ENCODE measurements at places on chromosomes 4 and X.

GRCh38 chrX:107420571-107420970, 28.9 kb upstream of the FRMPD3 start:
- no peak for DNase-seq

DNA sequence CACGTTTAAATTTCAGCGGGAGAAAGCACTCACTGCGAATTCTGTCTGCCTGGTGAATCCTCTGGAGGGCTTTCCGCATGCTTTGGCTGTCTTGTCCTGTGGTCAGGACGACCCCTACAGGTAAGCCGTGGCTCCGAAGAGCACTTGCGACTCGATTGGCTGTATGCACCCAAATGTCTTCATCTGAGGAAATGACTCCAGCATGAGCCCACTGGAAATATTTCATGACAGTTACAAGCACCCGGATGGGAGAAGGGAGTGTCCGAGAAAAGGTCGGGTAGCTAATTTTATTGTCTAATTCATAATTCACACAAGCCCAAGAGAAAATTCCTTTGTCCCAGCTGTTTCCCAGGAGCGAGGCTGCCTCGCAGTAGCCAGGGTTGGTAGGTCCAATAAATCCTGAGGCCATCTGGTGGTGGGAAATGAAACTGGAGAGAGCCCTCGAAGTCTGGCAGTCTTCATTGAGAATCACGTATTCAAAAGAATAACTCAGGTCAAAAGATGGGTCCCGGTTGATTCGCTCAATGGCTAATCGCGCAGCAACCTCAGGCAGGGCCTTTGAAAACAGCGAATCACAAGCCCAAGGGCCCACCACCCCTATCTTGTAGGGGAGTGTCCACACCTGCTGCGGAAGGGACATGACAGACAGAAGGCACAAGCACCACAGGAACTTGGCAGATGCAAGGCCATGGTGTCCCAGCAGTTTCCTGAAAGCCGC, 6.6 kb downstream of the GUCY2F start:
- DNase-seq: peak; percentile 48

DNA sequence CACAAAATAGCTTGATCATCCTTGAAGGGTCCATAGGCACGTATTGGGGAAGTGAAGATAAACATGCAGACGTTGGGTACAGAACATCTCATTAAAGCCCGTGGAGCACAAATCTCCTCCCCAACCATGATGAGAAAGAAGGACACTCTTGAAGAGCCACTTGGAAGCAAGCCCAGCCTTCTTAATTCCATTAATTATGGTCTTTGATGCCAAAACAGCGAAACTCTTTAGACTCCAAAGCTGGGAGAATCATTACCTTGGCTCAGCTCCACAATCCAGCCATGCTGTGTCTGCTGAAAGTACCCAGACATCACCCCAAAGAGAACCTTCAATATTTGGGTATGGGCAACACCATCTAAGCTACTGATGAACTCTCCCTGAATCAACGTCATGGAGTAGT, 169.0 kb upstream of the MBNL3 start:
- DNase-seq: no peak

DNA sequence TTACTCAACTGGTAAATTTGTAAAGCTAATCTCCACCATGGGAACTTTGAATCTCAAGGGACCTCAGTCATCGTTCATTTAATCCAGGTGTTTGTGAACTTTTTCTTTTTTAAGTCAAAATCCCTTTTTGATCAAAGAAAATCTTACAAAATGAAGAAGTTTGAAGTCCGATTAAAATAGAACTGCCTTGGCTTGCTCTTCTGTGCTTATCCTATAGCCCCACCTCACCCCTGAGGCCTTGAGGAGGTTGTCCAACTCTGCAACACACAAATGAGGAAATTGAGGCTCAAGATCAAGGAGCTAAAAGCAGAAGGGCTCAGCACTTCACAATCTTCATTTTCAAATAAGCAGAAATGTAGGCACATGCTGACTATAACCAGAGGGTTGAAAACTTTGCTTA, 240.3 kb upstream of the SFRP2 start:
- peak; percentile 2 for DNase-seq

DNA sequence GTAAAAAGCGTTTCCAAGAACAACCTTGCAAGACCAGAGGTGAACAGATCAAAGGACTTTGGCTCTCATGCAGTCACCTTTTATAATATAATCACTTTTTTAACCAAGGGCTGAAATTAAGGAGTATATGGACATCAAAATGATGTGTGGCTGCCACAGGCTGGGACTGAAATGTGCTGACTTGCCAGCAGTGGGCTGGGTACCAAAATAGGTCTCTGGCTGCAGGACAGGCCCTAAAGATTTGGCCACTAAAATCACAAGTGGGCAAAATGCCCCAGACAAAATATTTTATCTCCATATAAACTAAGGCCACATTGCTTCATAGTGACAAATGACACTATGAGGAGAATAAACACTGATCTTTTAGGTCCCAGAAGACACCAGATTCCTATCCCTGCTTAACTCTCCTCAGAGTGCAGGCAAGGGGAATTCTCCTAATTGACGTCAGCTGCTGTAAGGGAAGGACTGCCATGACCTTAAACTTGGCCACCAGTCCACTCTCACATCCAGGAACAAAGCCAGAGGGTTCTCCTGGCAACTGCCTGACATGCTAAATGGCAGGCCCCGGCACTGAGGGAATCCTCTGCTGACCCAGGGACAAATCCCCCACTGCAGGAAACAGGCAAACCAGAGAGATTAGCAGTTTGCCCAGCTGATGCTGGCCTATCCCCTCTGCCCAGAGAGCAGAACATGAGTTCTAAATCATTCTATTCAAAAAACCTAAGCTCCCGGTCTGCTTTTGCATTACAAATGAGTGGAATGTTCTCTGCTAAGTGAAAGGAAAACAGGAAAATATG, 155.8 kb downstream of the PPP3CA start:
- peak; percentile 1 for DNase-seq

DNA sequence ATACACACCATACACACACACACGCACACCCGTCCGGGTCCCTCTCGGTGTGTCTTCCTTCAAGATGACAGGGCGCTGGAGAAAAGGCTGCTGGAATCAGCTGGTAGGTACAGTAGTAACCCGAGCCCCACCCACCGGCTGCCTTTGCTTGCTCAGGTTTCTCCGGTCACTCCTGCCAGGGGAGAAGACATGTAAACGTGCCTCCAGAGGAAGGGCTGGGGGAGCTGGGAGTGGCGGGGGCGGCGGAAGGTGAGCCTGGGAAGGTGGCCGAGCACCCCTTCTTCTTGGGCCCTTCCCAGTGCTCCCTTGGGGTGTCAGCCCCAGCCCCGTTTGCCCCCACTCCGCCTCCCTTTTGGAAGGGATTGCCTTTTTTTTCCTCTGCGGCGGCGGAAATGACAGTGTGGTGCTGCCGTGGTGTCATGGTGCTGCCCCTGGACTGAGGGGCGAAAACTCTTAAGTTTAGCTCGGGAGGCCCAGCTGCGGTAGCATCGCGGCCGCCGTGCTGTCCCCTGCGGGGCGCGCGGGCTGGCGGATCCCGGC, at the start of gene MID2:
MID2 (plus strand) TSS at position 169 of the 540 bp plus-strand sequence. CDS start 561 bp downstream, outside the sequence.
- DNase-seq: peak; percentile 7

DNA sequence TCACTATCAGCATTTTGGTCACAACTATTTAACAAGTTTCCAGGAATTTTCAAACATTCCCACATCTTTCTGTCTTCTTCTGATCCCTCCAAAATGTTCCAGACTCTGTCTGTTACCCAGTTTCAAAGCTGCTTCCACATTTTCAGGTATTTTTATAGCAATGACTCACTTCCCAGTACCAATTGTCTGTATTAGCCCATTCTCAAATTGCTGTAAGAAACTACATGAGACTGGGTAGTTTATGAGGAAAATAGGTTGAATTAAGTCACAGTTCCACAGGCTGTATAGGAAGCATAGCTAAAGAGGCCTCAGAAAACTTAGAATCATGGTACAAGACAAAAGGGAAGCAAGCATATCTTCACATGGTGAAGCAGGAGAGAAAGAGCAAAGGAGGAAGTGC, 475.0 kb upstream of the PCDH7 start:
- no peak for DNase-seq

GRCh38 chr4:128249787-128250668, 37.6 kb downstream of the PGRMC2 start:
- DNase-seq: no peak

GRCh38 chr4:87056881-87057280, 122.1 kb downstream of the AFF1 start:
- no peak for DNase-seq

DNA sequence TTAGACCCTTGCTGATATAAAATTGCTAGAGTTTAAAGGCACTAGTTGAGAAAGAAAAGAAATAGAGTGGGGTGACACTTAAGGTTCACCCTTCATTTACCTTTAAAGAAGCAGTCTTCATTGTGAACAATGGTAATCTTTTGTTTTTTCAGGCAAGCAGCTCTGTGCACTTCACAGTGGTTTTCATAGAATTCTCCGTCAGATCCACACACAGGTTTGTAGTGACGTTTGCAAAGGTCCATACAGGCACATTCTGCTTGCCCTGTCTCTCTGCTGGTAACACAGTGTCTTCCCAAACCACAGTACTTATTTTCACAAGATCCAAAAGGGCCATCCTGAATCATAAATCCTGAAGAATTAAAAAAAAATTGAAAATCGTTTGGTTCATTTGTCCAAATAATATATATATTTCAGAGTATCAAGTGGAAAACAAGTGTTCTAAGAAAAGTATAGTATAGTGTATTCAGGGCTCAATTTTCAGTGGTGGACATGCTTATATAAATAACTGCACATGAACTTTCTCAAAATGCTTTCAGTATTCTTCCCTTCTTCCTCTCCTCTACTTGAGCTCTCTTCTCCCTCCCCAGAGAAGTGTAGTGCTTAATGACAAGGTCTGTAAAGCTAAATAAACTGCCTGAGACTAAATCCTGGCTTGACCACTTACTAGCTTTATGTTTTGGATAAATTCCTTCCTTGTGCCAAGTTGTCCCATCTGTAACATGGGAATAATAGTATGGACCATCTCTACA, 243.3 kb downstream of the FSTL5 start:
- no peak for DNase-seq

DNA sequence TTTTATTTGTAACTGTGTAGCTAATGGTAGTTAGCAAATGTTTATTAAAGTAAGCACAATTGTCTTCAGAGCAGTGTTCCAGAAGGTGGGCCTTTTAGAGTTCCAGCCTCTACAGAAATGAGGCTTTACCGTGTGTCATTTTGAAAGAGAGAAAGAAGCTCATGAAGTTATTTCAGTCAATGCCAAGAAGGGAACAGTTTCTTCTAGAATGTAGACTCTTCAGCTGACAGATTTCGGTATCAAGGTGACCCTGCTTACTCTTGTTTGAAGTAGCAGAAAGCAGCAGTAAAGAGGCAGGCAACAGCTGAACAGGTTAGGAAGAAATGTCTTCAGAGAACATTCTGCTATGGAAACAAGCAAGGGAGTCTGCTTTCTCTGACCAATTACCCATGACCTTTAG, 93.6 kb downstream of the TASL start:
- no peak for DNase-seq

DNA sequence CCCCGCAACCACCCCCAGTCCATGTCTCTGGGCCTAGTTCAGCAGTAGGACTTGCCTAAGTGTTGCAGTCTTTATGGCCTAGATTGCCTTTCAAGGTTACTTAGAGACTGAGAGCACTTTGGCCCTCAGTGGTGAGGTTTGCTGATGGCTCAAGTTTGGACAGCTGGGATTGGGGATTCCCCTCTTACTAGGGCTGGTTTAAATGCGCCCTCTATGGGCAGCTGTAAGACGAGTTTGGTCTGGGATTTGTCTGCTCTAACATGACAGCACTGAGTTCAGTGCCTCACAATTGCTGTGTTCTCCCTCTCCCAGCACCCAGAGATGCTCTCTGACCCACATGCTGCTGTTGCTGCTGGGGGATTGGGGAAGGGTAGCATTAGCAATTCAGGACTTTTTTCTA, 23.1 kb downstream of the DACH2 start:
- peak; percentile 22 for DNase-seq

DNA sequence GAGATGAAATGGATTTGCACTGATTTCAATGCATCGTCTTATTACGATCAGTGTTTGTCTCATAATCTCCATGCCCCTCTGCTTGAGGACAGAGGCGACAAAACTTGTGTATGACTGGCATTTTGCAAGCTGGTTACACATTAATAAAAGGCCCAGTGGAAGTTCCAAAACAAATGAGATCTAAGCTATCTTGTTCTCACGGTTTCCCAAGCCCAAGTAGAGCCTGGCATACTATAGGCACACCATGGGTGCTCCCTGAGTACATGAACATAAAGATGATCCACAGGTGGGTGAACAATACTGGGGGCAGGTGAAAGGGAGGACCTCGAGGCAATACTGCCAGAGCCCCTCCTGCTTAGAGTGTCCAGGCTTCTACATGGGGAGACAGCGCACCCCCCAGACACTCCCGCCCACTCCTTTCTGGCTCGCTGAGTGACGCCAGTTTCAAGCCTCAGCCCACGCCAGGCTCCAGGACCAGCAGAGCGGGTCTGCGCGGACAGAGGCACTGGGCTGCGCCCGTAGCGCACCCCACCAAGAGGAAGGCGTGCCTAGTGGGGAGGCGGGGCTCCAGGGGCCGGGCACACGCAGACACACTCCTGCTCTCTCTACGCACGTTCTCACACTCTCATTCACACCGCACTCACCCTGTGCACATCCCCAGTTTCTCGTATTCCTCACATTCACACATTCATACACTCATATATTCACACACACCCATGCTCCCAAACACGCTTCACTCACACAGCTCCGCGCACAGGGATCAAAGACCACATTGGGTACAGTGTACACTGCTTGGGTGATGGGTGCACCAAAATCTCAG, 8.9 kb upstream of the GSX2 start:
- no peak for DNase-seq

- no peak for DNase-seq
Measured at GRCh38 chr4:78510108-78510507, 41.5 kb upstream of the ANXA3 start.

DNA sequence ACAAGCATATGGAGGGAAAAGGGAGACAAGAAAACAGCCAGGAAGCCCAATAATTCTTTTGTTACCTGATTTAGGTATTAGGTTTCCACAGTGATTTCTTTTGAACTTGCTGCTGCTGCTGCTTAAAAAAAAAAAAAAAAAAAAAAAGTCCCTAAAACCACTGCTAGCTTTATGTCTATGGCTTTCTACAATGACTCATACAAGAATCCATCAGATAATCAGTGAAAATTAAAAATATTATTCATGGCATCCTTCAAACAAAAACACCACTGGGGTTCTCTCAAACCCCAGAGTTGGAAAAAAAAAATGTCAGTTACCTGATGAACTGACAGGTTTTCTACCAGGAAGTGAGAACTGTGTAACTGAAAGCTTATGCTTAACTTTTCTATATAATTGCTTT, 14.3 kb downstream of the EPHA5 start:
- no peak for DNase-seq

DNA sequence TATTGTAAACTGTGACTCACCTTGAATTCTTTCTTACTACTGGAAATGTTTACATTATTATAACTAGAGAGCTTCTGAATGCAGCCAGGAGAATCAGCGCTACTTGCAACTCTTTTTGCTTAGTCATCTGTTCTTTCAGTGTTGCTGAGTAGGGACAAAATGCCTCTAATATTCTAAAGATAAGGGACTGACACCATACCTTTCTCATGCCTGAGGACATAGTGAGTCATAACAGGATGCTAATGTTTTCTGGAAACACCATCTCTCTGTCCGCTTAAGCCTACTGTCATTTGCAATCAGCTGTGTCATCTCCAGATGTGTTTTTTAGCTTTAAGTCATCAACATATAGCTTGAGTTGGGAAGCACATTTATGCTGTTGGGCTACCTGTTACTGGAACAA, 108.3 kb downstream of the QRFPR start:
- DNase-seq: no peak

Measured in suppressor macrophage (primary cell).